NCI-H460 (cell line): ENCODE measurements at places on chromosomes 7 and 10.

GRCh38 chr7:42272793-42273665, 36.0 kb upstream of the GLI3 start:
- DNase-seq: peak; percentile 52

GRCh38 chr10:35460852-35461460, 124.6 kb downstream of the CCNY start:
- DNase-seq: no peak

DNA sequence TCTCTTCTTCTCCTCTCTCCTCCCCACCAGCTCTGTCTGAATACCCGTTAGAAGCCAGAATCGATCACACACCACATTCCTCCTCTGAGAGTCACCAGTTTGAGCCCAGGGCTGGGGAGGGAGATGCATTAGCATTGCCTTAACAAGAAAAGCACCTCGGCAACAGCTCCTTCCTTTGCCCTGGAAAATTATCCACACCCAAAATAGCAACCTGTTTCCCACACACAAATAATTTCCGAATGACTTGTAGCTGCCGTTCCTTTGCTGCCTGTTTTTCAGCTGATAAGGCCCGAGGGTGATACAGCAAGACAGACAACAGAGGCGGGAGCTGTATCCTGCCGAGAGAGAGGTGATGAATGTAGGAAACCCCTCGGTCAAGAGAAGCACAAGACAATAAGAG, 91.3 kb downstream of the CPXM2 start:
- no peak for DNase-seq

- DNase-seq: no peak
Observed at GRCh38 chr10:103665162-103665889, 171.8 kb downstream of the NEURL1 start.

GRCh38 chr10:126373147-126373546, 15.1 kb downstream of the ADAM12 start:
- no peak for DNase-seq

DNA sequence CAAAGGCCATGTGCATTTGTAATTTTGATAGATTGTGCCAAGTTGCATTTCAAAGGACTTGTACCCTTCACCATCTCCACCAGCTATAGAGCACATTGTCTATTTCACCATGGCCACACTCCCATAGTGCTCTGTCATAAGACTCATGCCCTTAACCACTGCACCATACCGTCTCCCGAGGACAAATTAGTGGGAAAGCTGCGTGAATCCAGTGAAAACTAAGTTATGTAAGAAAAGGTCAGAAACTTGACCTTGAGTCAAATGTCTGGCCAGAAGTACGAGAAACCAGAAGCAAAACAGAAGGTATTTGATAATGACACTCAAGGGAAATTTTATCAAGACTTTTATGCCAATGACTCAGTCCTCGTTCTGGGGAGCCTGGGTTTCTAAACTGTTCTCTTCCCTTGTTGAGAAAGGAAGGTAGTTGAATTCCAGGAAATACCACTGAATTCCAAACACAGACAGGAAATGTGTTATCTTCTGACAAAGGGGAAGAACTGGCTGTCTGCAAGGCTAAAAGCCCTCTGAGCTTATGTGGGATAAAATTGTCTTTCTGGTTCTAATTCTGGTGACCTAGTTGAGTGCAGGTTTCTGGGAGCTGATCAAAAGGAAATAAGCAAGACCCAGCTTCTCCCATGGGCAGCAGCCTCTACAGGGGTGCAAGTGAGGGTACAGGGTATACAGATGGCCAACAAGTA, 49.7 kb downstream of the CDK1 start:
- DNase-seq: no peak

DNA sequence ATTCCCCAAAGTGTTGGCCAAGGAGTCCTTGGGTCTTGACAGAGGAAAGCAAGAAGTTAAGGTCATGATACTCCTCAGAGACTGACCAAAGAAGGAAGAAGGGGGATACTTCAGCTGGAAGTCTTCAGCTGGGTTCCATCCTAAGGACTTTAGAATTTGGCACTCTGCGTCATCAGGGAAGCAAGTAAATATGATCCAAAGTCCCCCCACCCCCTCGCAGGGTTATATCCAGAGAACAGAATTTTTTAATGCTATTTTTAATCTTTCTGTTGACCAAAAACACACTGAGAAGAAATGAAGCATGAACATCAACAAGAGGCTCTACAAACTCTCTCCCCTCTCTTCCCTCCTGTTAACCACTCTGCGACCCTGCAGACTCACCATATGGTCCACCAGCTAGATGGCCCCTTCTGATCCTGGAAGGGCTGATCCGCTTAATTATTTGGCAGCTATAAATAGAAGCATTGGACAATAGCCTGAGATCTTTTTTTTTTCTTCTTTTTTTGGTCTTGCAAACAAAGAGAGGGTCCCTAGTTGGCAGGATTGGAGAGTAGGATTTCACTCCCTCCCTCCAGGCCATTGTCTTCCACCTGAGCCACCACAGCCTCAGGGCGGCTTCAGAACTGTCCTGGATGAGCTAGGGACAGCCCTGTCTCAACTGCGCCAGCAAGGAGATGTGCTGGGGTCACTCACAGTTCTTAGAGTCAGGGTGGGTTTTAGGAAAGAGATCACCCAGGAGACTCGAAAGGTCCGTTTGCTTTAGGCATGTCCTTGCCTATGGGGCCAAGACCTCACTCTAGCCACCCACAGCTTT, 196.0 kb downstream of the KCNMA1 start:
- DNase-seq: no peak

- DNase-seq: no peak
Observed at GRCh38 chr10:7291487-7292270, 119.2 kb downstream of the SFMBT2 start.

- DNase-seq: peak; percentile 8
Observed at GRCh38 chr7:140645166-140645900, 4.7 kb upstream of the DENND2A start.

- no peak for DNase-seq
Observed at GRCh38 chr7:34034728-34035127, 129.4 kb downstream of the BMPER start.
